ENCODE measurements at places on chromosomes 3 and 15. TPM values are rescaled to one million over a fixed set of nuclear protein-coding genes. Genes with fewer than 3 reads are reported as not detected.

Gene PHLDB2
- total RNA-seq, result 93.7 TPM

Gene CPEB1
- not detected for total RNA-seq

Gene CISH
- total RNA-seq, result 0.40 TPM

Gene MESP2
- 0.14 TPM for total RNA-seq

Gene BNIP2
- 256 TPM for total RNA-seq

Gene ANKRD34C
- total RNA-seq, result not detected

Gene TIGIT
- total RNA-seq, result not detected

Gene ITPKA
- 0.36 TPM for total RNA-seq

Gene FETUB
- not detected for total RNA-seq

Gene KBTBD12
- not detected for total RNA-seq

Gene ALG1L2
- 0.27 TPM for total RNA-seq

Gene CRABP1
- total RNA-seq, result not detected

Gene SNTN
- not detected for total RNA-seq

Gene CYP11A1
- not detected for total RNA-seq

Gene AMT
- total RNA-seq, result 0.66 TPM

Gene ADPGK
- total RNA-seq, result 66.0 TPM

Gene RAB6B
- total RNA-seq, result 0.72 TPM
